ENCODE measurements at places on chromosomes 2 and 18. TPM values are rescaled to one million over a fixed set of nuclear protein-coding genes. Genes with fewer than 3 reads are reported as not detected.

Gene DNAJC5G
- 0.41 TPM for total RNA-seq

Gene ANKRD30B
- total RNA-seq = not detected

GRCh38 chr2:86189782-86190416 lies 5.4 kb downstream of the IMMT start:
- DNase-seq = no peak

DNA sequence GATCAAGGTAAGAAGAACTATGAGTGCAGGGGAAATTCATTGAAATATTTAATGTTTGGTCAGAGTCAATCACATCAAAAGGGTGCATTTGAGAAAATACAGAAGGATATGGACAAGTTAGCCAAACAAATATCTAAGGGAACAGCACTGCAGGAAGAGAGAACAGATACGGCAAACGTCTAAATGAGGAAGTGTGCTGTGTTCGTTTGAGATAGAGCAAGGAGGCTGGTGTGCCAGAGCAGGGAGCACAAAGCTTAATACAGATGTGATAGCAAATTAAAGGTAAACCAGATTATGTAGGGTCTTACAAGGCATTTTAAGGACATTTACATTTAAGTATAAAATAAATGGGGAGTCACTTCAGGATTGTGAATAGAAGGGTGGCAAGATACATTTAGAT lies 241.3 kb upstream of the ZNF804A start:
- DNase-seq = no peak

DNA sequence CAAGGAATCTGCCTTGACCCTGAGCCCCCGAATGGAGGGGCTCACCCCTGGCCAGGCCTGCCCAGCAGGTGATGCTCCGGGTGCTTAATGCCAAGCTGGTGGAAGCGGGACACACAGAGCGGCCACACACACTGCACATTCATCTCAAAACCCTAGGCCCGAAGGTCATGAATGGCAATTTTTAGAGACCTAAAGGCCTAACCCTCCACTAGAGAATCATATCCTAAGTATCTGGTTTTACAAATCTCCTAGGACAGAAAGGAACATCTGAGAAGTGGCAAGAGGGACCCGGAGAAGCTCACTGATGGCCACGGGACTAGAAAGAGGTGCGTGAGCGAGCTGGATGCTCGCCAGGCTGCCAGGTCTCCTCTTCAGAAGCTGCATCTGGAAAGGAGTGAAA lies 38.3 kb downstream of the ST3GAL5 start:
- DNase-seq = no peak

DNA sequence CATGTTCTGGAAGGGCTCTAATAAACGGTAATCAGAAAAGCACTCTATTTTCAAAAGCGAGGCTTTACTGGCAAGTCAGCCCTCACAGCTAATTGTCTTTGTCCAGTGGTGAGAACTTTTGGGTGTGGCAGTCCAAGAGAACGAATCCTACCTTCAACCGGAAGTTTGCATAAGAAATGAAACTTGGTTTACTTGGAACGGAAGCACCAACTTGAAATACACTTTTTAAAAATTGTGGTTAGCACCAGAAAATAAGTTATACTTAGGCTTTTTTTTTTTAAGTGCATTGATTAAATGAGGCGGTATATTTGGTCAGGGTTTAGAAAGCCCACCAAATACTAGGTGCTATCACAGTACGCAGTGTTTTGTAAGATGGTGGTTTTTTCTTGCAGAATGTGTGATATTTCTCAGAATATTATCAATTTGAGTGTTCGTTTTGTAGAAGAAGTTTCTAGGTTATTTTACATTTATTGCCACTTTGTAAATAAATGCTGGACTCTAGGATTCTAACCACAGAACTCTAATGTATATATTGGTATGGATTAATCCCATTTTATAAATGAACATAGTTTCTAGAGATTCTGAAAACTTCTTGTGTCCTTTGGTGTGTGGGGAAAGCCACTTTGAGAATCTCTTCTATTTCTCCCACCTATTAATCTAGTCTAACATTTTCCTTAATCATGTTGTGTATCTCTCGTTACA lies 1.2 kb downstream of the MYL12A start:
- DNase-seq = no peak

GRCh38 chr18:76353500-76353899 lies 141.5 kb downstream of the ZNF516 start:
- DNase-seq = no peak

DNA sequence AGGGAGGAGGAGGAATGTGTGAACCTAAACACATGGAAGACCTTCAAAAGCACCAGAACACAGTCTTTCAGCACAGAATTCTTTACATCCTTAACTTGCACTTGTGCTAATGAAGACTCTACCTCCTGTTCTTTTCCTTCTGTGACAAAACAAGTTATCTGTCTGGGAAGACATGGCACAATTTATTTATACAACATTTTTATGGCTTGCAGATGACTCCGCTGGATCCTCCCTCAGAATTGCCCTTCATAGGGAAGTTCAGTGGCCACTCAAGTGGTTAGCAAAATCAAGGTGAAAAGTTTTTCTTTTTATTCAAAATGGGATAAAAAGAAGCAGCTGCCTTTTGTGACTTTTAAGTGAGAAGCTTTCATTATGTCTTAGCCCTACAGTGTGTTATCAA lies 21.4 kb downstream of the BCL2L11 start:
- no peak for DNase-seq

DNA sequence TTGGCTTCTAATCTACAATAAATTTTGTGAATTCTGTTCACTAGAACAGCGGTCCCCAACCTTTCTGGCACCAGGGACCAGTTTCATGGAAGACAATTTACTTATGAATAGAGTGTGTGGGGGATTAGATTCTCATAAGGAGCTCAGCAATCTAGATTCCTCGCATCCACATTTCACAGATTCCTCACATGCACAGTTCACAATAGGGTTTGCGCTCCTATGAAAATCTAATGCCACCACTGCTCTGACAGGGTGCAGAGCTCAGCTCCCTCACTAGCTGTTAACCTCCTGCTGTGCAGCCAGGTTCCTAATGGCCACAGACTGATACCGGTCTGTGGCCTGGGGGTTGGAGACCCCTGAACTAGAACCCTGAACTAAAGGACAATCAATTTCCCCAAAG lies 1568.6 kb upstream of the NXPH2 start:
- no peak for DNase-seq

GRCh38 chr2:20371323-20372025 lies 20.8 kb upstream of the PUM2 start:
- no peak for DNase-seq

DNA sequence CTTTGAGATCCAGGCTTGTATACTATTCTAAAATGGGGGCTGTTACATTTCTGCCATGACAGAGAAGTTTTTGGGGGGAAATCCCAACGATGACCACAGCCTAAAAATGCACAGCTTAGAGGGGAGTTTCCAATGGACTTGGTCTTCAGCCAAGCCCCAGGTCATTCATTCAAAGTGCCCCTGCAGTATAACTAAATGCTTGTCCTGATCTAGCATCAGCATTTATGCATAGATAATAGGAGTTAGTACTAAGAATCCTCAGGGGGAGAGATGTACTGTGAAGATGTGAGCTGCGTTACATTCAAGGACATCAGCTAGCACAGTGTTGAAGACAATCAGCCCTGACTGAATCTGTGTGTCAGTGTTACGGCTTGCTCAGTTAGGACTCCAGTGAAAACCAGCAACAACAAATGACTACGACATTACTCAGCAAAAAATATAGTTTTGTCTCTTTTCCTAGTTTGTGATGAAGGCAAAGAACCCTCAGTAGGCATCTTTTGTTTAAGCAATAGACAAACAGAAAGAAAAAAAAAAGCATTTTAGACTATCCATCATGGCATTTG lies 160.9 kb downstream of the ZEB2 start:
- DNase-seq = no peak

GRCh38 chr2:43448011-43448821 lies 147.6 kb downstream of the THADA start:
- no peak for DNase-seq
